Left lobe of liver (tissue), 2 donors: ENCODE measurements at places on chromosomes 1 and 21.

DNA sequence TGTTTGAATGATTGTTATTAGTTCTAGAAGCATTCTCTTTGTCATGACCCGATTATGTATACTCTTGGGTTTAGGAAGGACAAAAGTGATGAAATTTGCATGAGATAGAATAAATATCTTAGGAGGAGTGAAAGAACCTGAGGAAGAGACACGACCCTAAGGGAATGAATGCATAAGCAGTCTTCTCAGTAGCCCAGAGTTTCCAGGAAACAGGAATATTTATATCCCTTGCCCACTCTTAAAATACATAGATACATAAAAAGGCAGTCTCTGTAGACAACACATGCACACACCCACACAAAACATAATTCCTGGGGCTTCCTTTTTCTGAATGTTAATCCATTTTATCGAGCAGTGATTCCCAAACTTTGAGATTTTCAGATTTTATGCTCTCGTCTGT, 19.4 kb downstream of the CLEC20A start:
- no peak for DNase-seq

- DNase-seq, result no peak
These were observed 184.9 kb downstream of the KCNH1 start for GRCh38 chr1:210949039-210949438.

GRCh38 chr1:109529881-109530456, 9.7 kb upstream of the GPR61 start:
- DNase-seq, result no peak

DNA sequence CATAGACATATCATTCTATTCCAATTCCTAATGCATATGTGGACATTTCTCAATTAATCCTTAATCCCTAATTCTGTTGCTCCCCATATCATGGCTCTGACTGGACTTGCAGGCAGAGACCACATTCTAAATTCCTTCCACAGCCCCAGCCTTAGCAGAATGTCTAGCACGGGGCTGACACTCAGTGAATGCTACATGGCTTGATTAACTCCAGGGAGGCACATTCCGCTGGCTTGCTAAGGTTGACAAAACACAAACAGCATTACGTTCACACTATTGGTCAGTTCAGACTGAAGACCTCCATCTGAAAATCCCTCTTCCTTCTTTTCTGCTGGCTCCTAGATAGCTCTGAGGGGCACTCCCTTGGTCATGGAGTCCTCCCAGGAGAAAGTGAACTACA, 119.4 kb downstream of the ASTN1 start:
- no peak for DNase-seq

DNA sequence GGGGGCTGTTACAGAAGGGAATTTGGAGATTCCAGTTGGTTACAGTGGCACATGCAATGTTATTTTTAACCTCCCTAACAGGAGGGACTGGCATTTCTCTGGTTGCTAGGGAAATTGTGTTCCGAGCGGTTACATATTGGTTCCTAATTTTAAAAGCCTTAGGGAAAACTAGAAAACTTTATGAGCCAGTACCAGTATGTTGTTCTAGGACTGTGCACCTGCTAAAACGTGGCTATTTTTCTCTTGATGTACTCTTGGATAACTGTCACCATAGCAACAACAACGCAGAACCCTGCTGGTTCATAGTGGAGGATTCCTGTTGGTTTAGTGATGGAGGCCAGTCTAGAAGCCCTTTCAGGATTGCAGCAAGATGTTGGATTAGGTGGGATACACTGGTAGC, 68.9 kb upstream of the PGBD5 start:
- DNase-seq, result no peak

DNA sequence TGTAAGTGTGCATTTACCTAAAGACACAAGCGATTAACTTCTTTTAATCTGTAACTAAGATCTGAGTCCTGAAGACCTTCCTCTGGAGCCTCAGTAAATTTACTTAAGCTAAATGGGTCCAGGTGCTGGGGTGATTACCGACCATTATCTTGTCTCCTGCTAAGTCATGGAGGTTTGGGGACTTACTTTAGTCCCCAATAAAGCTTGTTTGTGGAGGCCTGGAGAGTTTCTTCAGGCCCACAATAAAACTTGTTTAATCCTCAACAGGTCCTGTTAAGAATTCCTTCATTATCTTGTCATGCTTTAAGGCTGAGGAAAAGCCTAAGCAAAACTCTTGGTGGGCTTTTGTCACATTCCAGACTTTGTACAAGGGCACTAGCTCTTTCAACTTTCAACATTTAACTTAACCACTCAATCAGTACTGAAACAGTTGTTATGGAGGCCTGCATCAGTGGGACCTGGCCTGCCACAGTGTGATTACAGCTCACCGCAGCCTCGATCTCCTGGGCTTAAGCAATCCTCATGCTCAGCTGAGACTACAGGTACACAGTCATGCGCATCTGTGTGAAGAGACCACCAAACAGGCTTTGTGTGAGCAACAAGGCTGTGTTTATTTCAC, 84.0 kb downstream of the FMO4 start:
- no peak for DNase-seq

GRCh38 chr1:29809446-29810120, 573.3 kb downstream of the PTPRU start:
- DNase-seq, result peak; percentile 27

DNA sequence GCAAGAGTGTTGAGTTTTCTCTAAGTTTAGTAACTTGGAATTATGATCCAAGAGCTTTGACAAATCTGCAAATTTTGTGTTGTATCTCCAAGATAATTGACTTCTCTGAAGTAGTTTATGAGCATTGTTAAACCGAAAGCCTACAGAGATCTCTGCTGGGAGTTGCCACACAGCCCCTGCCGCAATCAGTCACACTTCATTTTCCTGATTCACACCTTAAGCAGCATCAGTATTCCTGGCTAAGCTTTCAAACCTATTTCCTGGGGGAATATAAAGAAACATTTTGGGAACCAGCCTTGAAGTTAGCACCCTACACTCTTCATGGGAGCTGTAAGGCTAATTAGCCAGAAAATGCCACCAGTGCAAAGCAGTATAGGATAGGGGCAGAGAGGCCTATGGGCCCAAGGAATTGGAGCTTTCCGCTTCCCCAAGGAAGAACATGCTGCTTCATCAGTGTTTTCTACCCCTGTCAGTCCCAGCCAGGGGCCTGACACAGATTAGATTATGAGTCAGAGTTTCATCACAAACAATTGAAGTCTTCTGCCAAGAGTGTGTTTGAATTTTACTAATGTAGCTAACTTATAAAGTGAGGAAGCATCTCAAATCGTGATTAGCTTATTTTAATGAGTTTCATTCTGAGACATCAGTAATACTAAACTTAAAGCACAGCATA, 23.2 kb upstream of the CACYBP start:
- DNase-seq, result no peak

- DNase-seq, result peak; percentile 79
These were observed at the start of gene RNF207 for GRCh38 chr1:6205849-6206519. RNF207 (plus strand) TSS chr1:6206119; CDS start chr1:6206536, 417 bp downstream.

- DNase-seq, result no peak
These were observed 447 bp downstream of the RUNX3 start for GRCh38 chr1:24929398-24930259.

- no peak for DNase-seq
These were observed 43.3 kb downstream of the SSBP3 start for GRCh38 chr1:54362881-54363340.

DNA sequence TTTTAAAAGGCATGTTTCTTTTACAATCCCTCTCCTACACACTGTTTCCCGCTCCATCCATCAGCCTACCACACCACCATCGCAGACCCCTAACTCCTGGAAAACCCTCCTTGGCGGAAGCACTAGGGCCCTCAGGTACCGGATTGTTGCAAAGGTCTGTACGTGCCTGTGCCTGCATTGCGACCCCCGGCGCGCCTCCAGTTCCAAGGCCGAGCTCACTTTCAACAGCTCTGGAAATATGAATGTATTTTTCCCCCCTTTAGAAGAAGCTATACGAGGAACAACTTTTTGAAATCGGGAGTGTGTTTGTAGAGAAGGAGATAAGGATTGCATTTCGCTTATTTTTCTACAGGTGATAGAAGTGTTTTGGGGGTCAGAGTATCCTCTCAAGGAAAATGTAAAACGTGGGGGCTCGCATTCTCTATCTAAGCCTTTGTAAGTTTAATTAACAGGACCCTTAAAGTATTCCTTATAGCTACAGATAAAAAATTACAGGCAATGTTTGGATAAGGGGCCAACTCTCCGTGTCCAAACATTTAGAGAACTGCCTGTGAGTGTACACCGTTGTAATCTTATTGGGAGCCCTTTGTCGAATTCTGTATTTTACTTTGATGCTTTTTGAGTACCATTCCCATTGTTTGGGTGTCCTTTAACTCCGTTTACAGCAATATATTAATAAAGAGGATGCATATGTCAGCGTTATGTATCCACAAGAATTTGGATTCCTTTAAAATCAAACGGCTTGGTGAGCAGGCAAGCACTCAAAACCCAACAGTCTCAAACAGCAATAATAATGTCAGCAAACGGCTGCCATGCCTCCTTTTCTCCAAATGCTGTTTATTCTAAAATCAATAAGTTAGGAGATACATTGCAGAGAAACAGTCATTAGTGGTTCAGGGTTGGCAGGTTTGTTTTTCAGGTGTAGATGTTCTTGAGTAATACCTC, 5.9 kb downstream of the PRRX1 start:
- DNase-seq, result no peak

DNA sequence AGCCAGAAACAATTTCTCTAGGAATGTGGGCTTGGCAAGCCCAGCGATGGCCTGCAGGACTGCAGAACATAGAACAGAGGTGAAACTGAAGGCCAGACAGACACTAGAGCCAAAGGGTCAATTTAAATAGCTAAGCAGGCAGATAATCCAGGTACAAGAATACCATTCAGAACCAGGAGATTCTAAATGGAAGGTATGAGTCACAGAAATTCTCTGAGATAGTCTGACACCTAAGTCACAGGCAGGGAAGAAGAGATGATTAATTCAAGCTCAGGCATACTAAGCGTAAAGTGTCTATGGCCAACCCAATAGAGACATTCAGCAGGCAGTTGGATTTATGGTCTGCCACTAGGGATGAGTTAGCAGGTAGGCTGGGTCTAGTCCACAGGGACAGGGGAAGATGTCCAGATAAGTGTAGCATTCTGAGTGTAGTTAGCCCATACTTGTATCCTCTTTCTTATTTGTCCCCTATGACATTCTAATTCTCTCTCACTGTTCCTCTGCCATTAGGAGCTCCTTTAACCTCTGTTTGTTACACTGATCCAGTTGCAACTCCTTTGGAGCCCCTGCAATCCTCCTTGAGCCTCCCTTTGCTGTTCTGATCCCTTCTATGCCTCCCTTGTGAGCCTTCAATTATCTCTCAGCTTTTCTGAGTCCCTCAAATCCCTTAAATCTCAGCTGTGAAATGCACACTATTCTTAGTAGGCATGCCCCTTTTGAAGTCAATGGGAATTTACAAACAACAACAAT, 383.8 kb downstream of the LMO4 start:
- no peak for DNase-seq

DNA sequence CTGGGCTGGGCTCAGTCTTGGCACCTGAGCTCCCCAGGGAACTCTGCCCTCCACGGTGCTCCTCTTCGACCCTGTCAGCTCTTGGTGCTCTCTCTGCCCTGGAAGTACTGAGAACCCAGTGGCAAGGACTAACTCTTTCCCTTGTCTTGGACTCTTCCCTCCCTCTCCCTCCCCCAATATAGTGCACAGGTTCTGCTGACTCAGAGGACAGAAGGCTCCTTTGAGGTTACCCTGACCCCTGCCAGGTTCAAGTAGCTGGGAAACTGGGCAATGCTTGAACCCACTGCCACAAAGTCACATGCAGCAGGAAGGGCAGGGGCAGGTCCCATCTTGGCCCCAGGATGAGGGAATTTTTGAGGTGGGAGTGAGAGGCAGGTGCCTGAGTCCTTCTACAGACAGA, 20.3 kb downstream of the KCNQ4 start:
- no peak for DNase-seq

DNA sequence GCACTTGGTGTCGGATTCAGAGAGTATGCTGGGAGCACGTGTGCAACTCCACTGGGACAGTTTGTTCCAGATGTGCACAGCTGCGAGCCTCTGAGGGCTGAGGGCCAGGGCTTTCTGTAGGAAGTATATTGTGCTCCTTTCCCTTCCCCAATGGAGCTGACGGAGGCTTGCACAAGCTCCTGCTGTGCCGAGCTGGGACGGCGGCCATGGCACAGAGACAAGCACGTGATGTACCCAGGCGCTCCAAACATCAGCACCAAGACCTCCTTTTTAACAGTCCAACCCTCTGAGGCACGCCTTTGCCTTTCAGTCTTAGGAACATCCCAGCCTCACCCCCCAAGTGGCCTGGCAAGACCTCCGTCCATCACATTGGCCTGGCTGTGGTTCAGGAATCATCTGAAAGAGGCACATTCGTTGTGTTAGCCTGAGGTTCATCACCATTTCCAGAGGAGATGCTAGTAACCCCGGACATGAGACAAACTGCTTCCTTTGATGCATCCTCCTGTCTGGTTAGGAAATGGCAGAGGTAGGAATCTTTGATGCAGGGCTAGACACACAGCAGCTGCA, 339.2 kb upstream of the KAZN start:
- DNase-seq, result peak; percentile 43

- peak; percentile 79 for DNase-seq
These were observed at the start of gene PCP4L1 for GRCh38 chr1:161258439-161259344. PCP4L1 (plus strand) TSS chr1:161258745; CDS start chr1:161258975, 230 bp downstream.

GRCh38 chr1:43991200-43991475, 261 bp upstream of the CCDC24 start:
- no peak for DNase-seq

GRCh38 chr1:193308438-193308837, 122.0 kb upstream of the B3GALT2 start:
- DNase-seq, result no peak

GRCh38 chr1:4072481-4073153, 172.5 kb upstream of the C1orf174 start:
- DNase-seq, result no peak

DNA sequence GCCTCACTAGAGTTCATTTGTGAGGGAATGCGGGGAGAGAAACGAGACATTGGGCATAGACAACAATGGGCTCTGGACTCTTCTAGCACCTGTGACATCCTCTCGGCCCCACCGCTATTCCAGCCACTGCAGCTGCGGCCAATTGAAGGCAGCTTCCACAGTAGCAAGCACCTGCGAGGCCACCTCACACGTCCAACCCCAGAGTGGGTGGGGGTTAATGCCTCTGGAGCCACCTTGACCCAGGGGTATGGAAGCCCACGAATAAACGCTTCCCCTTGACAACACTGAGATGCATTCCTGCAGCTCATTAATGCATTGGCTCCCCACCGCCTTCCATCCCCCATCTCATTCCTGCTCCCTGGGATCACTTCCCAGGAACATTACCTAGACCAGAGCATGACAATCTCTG, 104.4 kb downstream of the GLIS1 start:
- DNase-seq, result peak; percentile 28

- DNase-seq, result no peak
These were observed 68.7 kb upstream of the C1orf105 start for GRCh38 chr1:172351754-172352161.

- DNase-seq, result no peak
These were observed 43.1 kb downstream of the TP53BP2 start for GRCh38 chr1:223802602-223803001.

GRCh38 chr1:24501371-24502064, 1.1 kb upstream of the RCAN3 start:
- no peak for DNase-seq
